HCEC 1CT (cell line): ENCODE measurements at places on chromosomes 5 and 9.
A peak's percentile ranks its signal among the peaks of the same experiment; 100 is the strongest.

GRCh38 chr5:74013222-74013621 is 387.2 kb downstream of the ARHGEF28 start:
- no peak for DNase-seq

- peak; percentile 81 for DNase-seq
Observed at GRCh38 chr5:179806250-179807048, at the start of gene MGAT4B. TSS of gene MGAT4B (minus strand) at chr5:179806866. CDS start at chr5:179806583, 283 bp downstream.

GRCh38 chr9:91001146-91001611 is 199.6 kb downstream of the SYK start:
- peak; percentile 66 for DNase-seq

- no peak for DNase-seq
Observed at GRCh38 chr5:43859309-43859708, 256.3 kb downstream of the NNT start.

DNA sequence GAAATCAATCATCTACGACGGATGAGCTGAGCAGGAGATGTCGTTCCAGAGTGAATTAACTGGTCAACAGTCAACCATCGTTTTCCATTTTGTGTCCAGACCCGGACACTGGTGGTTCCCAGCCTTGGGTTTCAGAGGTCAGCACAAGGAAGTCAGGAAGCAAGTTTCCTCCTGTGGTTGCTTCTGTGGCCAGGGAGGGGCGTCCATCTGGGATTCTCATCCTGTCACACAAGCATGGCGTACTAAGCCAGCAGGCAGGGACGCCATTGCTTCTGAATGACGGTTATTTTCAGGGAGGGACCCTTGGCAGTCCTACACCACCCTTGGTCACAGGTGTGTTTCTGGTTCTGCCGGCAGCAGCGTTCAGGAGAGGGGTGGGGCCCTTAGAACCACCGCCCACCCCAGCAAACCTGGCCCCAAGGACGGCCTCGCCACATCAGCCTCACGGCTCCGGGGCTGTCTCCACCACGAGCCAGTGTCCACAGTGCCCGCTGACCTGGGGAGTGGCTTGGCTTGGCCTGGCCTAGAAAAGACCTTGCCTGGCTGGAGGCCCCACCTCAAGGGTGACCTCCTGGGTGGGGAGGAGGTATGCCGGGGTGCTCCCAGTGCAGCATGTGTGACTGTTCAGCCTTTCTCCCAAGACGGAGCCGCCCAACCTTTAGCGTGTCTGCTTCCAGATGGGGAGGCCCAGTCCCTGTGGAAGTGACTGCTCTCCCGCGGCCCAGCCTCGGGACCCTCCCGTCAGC is 25.2 kb downstream of the NDUFS6 start:
- DNase-seq = no peak

DNA sequence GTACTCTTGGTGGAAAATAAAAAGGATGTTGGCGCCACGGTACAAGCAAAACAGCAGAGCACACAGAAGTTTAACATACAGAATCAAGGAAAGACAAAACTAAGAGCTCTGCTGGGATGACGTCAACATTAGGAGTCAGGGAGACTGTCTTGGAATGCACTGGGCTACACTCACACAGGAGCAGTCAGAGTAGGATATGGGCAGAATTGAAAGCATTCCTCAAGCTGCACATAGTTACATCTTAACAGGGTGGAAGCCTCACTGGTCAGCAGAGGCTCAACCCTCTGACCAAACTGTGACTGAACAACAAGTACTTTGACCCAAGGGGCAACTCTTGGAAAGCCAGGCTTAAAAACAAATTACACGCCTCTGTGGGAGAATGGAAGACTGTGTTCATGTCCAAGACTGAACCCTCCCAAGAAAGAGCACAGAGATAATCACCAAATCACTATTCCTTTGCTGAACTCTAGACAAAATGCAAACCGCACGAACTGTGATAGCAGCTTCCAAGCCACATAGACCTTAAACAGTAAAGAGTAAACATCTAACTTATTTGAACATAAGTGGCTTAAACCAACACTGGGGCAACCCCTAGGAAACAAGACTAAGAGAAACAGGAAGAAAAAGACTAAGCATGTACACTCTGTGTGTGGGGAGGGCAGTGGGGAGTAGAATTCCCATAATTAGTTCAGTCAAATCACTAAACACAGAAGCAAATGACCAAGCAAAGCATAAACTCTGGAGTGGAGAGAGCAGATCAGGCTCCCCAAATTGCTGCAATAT is 772.7 kb downstream of the PRELID2 start:
- DNase-seq = peak; percentile 14
